ENCODE measurements at places on chromosomes 3 and 15.

- no peak for DNase-seq
Observed at GRCh38 chr15:66105286-66106265, 148.0 kb downstream of the MEGF11 start.

GRCh38 chr15:101539930-101540329 is 50.4 kb upstream of the PCSK6 start:
- no peak for DNase-seq

DNA sequence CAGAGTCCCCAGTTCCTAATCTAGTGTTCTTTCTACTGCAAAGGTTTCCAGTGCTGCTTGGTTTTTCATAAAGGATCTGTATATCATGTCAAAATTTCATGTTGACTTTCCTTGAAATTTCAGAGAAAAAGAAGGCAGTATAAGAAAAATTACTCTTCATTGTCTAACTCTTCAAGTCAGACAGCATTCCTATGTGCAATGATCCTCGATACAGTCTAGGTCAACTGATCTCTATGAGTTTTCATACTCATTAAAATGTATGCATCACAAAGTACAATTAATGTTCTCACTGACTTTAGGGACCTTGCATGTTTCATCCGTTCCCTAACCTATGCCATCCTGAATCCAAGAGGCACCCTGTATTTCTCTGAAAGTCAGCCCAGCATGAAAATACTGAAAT is 317.3 kb downstream of the ZBTB20 start:
- no peak for DNase-seq

GRCh38 chr15:45168751-45169551 is 18.8 kb downstream of the SHF start:
- DNase-seq = no peak

DNA sequence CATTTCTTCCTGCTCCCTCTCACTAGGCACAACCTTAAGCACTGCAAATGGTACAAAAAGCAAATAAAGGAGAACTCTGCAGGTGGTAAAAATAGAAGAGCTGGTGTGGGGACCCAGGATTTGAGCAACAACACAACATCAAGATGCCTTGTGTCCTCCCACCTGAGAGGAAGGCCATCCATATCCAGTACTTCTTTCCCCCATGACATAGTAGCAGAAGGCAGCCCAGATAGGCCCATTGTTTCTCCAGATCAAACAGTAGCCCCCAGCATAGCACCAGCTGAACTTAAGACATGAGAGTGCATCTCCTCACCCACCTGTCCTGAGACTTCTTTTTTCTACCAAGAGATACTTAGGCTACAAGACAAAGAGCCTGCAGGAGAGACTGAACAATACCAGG is 180.5 kb downstream of the GOLGA6L6 start:
- no peak for DNase-seq

GRCh38 chr3:190385731-190386688 is 2.0 kb upstream of the CLDN16 start:
- DNase-seq = no peak

- DNase-seq = peak; percentile 93
Observed at GRCh38 chr3:187139126-187139894, at the start of gene RPL39L. Gene RPL39L, minus strand, starts transcription at chr3:187139496. Its CDS starts 18,196 bp downstream, at chr3:187121300.

GRCh38 chr3:29922992-29923746 is 642.3 kb downstream of the RBMS3 start:
- no peak for DNase-seq

- DNase-seq = no peak
Observed at GRCh38 chr3:36891701-36892160, 53.1 kb downstream of the TRANK1 start.

GRCh38 chr3:13347390-13347950 is 72.7 kb downstream of the NUP210 start:
- no peak for DNase-seq

- DNase-seq = no peak
Observed at GRCh38 chr15:82538961-82539690, 1.1 kb downstream of the RPS17 start.

DNA sequence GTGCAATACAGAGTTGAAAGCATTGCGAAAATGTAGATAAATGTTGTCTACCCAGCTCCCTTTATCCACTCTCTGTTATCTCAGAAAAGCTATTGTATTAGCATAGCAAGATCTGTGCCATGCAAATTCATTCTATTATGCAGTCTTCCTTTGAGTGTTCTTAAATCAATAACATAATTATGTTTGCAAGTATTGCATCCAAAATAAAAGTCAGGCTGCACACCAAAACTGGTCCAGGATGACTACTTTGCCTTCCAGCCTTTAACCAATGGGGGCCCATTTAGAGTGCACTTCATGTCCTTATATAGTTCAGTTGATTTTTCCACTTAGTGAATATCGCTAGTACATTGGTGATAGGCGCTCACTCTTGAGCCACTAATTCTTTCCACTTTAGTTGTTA is 107.4 kb upstream of the MLF1 start:
- DNase-seq = no peak

- no peak for DNase-seq
Observed at GRCh38 chr3:46281551-46281950, 39.3 kb downstream of the CCR3 start.
